ENCODE measurements at places on chromosomes 5 and 9.

- DNase-seq = no peak
These were observed 7.8 kb upstream of the RIGI start for GRCh38 chr9:32533816-32534215.

- DNase-seq = no peak
These were observed 26.6 kb downstream of the SMARCA2 start for GRCh38 chr9:2041736-2042135.

GRCh38 chr5:180109920-180110319 is 38.4 kb upstream of the RNF130 start:
- DNase-seq = no peak

DNA sequence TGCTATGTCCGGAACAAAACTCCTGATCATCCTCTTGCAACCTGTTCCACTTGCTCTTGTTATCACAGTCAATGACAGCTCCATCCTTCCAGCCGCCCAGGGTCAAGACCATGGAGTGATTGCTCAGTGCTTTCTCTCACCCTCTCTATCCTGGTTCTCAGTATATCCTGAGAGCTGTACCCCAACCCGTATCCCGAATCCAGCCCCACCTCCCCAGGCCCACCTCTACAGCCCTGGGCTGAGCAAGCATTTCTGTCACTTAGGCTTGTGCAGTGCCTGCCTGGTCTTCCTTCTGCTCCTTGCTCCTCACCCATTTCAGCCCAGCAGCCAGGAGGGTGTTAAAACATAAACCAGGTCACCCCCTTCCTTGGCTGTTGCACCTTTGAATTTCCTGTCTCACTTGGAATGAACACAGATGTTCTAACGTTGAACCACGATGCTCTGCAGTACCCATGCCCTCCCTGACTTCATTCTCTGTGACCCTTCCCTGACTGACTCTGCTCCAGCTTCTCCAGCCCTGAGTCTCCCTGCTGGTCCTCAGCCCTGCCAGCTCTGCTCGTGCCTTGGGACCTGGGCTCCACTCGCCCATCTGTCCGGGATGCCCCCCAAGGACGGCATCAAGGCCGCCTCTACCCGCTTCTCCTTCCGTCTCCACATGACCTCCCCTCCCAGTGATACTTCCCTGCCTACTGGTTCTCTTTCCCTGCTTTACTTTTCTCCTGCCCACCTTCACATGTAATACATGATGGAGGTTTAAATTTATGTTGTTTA is 110.0 kb downstream of the ICE1 start:
- DNase-seq = no peak

DNA sequence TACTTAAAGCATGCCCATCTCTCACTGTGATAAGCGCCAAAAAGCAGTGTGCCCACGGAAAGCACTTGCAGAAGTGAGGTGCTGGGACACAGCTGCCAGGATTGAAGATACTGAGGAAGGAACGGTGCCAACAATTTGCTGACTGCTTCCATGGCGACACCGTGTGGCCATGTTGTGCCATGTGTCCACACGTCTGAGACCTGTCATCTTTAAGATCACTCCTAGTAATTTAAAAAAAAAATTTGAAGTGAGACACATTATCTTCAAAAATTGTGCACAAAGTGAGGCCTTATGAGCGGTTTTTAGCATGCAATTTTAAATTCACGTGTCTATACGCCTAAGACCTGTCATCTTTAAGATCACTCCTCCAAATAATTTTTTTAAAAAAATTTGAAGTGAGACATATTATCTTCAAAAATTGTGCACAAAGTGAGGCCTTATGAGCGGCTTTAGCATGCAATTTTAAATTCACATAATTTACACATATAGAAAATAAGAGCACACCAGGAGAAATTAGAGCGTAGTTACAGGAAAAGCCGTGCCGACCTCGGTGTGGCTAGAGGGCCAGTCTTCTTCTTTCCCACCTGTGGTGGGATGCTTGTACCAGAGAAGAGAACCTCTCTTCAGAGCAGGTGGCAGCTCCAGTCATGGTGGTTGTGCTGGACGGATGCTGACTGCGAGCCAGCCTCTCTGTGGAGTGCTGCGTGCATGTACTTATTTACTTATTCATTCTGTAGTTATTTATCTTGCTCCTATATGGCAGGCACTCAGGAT is 21.4 kb upstream of the FLT4 start:
- DNase-seq = peak; percentile 80

DNA sequence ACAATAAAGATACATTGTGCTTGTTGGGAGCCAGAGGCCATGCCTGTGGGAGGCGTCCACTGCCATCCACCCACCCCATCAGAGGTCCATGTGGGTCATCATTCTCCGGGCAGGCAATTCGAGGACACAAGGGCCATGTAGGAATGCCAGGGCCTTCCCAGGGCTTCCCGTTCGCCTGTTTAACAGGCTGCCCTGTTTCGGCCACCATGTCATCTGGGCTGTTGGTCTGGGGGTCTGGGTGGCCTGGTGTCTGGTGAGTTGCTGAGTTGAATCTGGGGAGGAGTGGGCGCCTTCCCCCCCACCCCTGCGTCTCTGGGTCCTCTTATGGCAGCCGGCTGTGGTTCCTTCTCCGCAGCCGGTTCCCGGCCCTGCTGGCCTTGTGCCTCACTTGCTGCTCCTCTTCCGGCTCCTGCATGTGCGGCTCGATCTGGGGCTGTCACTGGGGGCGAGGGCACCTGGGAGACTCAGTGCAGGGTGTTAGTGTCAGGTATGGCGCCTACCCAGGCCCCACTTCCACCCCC is 117.4 kb downstream of the WNK2 start:
- no peak for DNase-seq

DNA sequence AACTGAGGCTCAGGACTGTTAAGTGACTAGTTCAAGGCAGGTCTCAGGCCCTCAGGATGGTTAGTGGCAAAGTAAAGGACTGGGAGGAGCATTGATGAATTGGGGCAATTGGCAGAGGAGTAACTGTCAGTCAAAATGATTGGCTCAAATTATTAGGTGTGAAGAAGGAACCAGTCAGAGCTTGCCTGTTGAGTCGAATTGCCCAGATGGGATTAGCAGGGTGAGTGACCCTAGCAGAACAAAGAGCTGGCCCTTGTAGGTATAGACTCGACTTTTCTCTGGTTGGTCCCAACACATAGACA is 2.6 kb upstream of the NSD1 start:
- no peak for DNase-seq

- DNase-seq = no peak
These were observed 191.2 kb downstream of the TRPM6 start for GRCh38 chr9:74696520-74696919.

DNA sequence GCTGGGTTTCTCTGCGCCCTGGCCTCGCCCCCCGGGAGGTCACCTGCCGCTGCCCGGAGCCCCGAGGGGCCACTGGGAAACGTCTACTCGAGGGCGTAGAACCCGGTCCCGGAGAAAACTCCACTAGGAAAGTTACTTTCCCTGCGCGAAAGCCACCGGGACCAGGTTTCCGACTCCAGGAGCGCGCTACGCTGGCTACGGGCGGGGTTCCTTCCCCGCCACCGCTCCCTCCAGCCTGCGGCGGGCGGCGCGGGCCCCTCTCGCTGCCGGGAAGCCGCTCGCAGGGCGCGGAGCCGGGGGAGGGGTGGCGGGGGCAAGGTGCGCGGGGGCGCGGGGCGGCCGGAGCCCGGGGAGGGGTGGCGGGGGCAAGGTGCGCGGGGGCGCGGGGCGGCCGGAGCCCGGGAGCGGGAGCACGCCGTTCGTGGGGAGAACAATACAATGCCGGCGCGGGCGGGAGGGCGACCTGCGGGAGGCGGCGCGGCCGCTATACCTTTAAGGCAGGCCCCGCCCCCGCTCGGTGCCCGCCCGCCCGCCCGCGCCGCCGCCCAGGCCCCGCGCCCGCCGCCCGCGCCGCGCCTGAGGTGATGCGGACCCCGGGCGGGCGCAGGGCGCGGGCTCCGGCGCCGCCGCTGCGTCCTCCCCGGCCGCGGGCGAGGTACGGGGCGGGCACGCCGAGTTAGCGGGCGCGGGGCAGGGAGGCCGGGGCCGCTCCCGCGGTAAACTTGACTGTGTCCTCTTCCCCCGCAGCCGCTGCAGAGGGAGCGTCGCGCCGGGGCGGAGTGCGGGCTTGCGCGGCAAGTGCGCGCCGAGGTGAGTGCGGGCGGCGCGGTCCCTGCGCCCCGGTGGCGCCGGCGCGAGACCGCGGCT is 278.1 kb downstream of the AOPEP start:
- DNase-seq = no peak

DNA sequence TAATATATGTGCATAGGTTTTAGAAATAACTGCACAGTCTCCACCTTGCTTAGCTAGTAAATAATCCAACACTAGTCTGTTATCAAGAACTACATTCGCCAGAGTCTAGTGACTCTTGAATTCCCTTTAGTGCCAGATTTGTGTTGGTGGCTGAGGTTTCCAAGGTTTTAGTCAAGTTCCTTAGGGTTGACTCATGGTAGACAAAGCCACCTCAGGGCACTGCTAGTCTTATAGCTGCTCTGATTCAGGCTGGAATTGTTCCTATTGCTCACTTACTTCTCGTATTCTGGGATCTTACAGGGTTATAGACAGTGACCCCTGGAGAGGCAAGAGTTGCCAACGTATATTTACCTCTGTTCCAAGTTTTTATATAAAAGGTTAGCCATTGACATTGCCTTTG is 1369.8 kb upstream of the CDH9 start:
- DNase-seq = no peak

DNA sequence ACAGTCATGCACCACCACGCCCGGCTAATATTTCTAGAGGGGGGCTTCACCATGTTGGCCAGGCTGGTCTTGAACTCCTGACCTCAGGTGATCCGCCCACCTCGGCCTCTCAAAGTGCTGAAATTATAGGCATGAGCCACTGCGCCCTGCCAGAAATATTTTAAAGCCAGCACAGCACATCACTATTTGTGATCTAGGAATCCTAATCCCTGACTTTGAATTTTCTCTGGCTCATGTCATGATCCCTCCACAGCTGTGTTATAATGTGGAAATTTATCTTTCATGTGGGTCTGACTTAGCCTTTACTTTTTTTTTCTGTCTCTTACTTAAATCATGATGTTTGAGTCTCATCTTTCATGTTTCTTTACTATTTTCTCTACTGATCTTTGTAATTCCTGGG is 18.7 kb upstream of the ITGA1 start:
- DNase-seq = no peak

DNA sequence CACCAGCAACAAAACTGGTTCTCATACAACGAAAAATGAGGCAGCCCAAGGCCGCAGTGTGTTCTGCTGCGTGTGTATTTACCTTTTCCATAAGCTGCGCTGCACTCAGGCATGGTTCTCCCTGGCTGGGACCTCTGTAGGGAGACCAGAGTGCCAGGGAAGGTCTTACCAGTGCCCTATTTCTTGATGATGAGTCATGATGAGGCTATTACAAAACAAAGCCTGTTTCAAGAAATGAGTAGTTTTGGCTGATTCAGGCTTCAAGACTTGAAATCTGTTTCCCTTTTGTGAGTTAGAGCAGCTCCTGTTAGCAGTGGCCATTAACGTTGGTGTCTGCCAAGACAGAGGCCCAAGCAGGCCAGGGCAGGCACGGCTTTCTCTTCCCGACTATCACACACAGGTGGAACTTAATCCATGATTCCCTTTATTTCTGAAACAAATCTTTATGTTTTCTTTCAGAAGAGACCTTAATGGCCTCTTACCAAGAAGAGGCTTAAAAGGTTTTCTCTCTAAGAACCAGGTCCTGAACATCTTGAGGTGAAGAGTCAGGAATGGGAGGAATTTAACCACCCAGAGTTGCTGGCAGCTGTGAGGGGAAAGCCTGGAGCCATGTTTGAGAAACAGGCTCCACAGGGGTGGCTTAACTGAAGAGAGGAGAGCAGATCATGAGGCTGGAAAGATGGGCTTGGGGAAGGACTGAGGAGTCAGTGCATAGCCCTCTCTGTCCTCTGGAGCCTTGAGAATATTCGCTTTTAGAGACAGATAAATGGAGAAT is 41.4 kb upstream of the TIFAB start:
- no peak for DNase-seq

- DNase-seq = no peak
These were observed 23.3 kb upstream of the TRMT10B start for GRCh38 chr9:37730256-37730655.

DNA sequence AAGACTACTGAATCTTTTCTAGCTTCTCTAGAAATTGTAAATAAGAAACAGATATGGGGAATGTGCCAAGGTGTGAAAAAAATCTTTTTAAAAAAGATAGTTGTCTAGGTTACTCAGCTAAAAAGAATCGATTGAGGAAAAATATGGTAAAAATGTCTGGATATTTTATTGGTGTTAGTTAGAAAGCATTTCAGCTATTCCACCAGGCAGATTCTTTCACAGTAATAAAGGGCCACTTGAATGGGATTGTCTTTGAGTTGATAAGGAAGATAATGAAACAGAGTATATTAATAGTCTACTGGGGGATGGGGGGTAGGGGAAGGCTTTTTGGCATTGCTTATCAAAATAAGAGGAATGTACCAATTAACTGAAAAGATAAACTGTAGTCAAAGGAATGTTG is 51.9 kb downstream of the SLIT3 start:
- no peak for DNase-seq

- DNase-seq = no peak
These were observed 24.7 kb upstream of the IFNE start for GRCh38 chr9:21506626-21507482.

- DNase-seq = no peak
These were observed 405.3 kb upstream of the SLC30A5 start for GRCh38 chr5:68688547-68688946.

- DNase-seq = no peak
These were observed 4.8 kb downstream of the GM2A start for GRCh38 chr5:151257731-151258181.

GRCh38 chr9:127035948-127036347 is 86.5 kb downstream of the ANGPTL2 start:
- no peak for DNase-seq

GRCh38 chr9:120344230-120344629 is 235.7 kb downstream of the CDK5RAP2 start:
- no peak for DNase-seq

- DNase-seq = no peak
These were observed 16.7 kb downstream of the CDHR2 start for GRCh38 chr5:176565760-176566288.

- no peak for DNase-seq
These were observed 116.6 kb downstream of the ESM1 start for GRCh38 chr5:54868511-54869483.

DNA sequence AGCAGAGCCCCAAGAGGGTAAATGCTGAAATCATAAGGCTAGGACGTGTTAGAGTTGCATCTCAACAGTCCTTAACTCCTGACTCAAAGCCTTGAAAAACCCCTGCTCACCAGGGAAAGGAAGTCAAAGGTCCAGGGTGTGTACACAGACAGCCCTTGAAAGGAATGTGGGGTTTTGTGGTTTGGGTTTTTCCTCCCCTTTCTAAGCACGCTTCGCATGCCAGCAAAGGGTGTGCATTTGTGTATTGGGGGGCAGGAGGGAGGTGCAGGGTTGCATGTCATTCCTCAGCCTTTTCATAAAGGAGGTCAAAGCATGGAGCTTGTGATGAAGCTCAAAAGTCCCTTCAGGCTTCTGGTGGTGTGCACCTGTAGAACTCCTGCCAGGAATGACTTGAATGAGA is 17.3 kb upstream of the XPA start:
- no peak for DNase-seq

DNA sequence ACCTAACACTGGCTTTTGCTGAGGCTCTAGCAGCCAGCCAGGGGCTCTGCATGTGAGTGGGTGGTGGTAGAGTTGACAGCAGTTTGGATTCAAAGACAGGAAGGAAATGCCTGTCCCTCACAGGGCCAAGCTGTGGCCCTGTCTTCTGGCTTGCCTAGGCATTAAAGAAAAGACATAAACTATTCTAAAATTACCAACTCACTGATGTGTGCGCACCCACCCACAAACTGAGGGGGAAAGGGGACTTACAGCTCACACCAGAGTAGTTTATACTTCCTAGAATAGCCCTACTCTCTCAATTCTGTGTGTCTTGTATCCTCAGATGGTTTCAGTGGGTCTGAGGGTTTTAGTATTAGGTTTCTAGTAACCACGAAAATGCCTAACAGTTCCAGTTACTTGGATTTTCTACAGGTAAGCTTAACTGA is 18.3 kb upstream of the IL13 start:
- DNase-seq = peak; percentile 20

All from thymus (tissue), 14 donors.